ENCODE measurements at places on chromosomes 2 and 18.
A peak's percentile ranks its signal among the peaks of the same experiment; 100 is the strongest.

DNA sequence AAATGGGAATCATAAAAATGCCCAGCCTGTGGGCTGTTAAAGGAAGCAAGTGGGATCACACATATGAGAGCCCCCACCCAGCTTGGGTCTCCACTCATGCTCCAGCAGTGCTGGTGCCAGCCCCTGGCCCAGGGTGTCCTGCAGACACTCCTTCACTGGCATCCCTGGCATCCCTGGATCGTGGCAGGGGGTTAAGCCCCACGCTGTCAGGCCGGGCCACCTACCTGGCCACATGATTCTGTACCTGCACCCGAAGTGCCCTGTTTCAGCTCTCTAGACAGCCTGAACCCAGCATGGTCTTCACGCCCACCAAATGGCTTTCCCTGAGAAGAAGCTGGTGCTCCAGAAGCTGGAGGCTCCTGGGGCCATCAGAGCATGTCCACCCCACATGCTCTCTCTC is 137.4 kb downstream of the INHBB start:
- no peak for DNase-seq

- DNase-seq = no peak
Observed at GRCh38 chr2:21165350-21165749, 41.6 kb downstream of the TDRD15 start.

DNA sequence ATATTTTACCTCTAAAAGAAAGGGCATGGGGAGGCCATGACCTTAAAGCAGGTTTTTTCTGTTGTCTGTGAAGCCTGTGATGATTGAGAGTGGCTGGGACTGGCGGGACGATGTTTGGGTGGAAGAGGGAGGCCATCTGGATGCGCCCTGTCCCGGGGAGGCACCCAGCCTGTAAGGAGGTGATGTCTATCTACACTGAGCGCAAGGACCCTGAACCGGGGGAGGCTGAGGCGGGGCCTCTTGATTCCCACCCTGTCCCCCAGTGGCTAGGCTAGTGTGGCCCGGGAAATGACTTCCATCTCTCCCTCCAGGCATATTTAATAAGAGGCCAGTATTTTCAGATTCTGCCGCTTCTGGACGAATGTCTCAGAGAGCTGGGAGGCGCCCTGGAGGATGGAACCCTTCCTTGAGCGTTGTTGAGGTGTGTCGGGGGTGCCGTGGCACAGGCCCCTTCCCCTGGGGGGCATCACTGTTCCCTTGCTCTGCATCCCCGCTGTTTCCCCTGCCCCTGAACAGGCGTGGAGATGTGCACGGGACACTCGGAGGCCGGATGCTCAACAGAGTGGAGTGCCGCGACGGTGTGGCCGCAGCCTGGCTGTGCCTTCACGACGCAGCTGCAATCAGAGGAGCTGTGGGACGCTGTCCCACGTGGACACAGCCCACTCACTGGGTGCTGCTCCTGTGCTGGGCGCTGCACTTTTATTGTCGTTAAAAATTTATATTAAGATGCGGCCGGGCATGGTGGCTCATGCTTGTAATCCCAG is 185.4 kb downstream of the LDLRAD4 start:
- DNase-seq = no peak

DNA sequence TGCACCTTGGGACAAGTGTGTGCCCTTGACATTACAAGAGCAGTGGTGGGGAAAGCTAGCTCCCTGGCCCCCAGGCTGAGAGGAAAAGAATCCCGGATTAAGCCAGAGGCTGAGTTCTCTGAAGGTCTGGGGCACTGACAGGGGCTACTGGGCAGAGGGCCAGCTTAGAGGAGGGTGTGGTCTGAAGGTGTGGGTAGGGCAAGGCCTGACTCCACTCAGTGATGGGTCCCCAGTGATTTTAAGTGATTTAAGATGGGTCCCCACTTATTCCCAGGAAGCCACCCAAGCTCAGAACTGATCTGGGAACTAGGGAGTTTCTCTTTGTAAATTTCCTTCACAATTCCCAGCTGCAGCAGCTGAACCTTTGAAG is 8.8 kb downstream of the TMEM37 start:
- no peak for DNase-seq

GRCh38 chr18:24875286-24875685 is 414.8 kb downstream of the HRH4 start:
- no peak for DNase-seq

DNA sequence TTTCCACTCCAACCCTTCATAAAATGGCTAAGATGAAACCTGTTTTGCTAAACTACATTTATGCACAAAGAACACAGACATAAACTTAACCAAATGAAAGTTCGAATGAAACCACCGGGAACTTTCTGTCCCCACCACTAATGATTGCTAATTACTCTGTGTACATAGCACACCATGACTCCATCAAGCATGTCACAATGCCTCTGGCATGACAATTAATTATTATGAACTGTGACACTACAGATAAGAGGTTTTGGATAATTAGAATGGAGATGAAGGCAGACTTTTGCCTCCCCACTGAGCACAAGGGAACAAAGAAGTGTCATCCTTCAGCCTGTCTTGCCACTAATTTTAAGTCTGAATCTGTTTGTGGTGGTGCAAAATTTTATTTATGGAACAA is 1.5 kb downstream of the DAPL1 start:
- no peak for DNase-seq

- no peak for DNase-seq
Observed at GRCh38 chr2:224951723-224952481, 90.4 kb downstream of the DOCK10 start.

DNA sequence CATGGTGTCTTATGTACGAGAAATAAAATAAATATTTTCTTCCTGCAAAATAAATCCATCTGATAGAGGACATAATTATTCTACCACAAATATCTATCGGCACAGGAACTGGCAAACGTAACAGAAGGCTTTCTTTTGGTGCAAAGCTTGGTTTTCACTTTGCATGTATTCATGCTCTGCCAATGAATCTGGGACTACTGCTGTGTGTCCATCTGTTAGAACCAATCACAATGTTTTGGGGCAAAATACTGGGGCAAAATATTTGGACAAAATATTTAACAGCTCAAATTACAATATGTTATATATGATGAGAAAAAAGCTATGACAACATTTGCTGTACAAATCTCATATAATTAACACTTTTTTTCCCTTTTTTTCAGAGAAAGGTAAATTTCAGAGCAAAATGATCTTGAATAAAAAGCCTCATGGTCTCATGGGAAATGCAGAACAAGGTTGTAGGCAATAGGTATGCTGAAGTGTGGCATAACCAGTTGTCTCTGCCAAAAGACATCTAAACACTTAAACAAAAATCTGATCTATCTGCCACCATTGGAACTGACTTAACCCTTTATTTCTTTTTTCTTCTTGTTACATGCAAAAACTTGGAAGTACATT is 923.2 kb downstream of the CPS1 start:
- no peak for DNase-seq

- DNase-seq = no peak
Observed at GRCh38 chr2:210994104-210994503, 437.7 kb downstream of the CPS1 start.

GRCh38 chr2:189261431-189261841 is 81.9 kb upstream of the COL5A2 start:
- no peak for DNase-seq

DNA sequence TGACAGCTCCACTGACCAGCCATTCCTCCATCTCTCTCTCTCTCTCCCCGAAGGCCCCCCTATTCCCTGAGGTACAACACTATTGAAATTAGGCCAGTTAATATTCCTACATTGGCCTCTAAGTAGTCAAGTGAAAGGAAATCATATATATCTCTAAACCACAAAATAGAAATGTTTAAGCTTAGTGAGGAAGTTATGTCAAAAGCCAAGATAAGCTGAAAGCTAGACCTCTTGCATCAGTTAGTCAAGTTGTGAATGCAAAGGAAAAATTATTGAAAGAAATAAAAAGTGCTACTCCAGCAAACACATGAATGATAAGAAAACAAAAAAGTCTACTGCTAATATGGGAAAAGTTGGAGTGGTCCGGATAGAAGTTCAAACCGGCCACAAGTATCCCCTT is 301.3 kb upstream of the RBMS1 start:
- DNase-seq = no peak

GRCh38 chr2:33321236-33321771 is 155.1 kb upstream of the RASGRP3 start:
- peak; percentile 46 for DNase-seq
